Activated CD4-positive, CD25-positive, alpha-beta regulatory T cell treated with anti-CD3 and anti-CD28 coated beads, Interleukin-2, amount 50 U/mL, for 72 hours (primary cell): ENCODE measurements at places on chromosomes 4 and X.

GRCh38 chr4:2276581-2277325 lies 14.8 kb upstream of the MXD4 start:
- DNase-seq, result no peak

- DNase-seq, result no peak
Observed at GRCh38 chrX:78659955-78660354, 827 bp upstream of the RTL3 start.

- no peak for DNase-seq
Observed at GRCh38 chrX:18146954-18147353, 73.7 kb downstream of the BEND2 start.

GRCh38 chr4:182819751-182820150 lies 97.4 kb downstream of the DCTD start:
- no peak for DNase-seq

DNA sequence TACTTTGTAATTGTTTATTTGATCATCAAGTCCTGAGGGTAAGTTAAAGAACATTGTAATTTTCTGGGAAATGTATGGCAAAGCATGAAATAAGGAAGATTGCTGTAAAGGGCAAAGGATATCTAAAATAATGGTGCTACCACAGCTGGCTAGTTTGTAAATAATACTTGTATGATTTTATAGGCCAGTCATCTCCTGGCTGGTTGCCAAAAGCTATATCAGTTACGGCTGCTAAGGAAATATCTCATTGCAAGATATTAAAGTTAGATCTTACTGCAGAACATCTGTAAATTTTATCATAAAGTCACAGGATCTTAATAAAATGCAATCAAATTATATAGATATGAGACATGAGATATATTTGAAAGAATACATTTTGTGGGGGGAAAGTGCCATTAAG lies 150.8 kb upstream of the CXCL13 start:
- DNase-seq, result no peak

GRCh38 chr4:108113229-108113628 lies 55.5 kb downstream of the LEF1 start:
- no peak for DNase-seq

DNA sequence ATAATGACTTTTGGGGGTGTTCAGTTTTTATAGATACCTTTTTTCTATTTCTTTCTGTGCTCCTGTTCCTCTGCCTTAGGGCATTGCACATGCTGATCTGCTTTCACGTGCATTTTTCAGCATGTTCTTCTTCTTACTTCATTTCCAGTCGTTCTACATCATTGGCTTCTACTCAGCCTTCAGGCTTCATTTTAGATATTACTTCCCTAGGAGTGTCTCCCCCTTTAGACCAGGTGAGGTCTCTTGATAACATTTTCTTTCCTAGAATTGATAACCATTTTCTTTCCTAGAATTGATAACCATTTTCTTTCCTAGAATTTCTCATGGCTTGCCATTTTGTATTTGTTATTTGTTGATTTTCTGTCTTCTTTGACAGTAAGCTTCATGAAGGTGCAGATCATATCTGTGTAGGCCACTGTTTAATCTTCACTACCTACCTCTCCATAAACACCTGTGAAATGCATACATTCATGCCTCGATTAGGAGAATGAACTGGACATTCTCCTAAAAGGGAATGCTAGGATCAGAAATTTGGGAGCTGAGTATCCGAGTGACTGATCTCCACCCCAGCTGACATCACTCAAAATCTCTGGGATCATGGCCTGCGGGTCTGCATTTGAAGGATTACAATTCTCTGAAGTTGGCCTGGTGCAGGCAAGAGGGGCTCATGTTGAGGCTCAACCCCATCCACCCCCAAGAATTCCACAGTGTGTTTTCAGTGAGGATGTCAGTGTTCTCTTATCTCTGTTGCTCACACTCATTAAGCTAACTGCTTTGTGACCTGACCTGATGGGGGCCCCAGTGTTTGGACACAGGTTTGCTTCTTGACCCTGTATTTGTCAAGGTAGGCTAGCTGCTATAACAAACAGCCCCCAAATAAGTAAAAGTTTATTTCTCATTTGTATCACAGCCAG lies 45.7 kb downstream of the GYG2 start:
- no peak for DNase-seq

DNA sequence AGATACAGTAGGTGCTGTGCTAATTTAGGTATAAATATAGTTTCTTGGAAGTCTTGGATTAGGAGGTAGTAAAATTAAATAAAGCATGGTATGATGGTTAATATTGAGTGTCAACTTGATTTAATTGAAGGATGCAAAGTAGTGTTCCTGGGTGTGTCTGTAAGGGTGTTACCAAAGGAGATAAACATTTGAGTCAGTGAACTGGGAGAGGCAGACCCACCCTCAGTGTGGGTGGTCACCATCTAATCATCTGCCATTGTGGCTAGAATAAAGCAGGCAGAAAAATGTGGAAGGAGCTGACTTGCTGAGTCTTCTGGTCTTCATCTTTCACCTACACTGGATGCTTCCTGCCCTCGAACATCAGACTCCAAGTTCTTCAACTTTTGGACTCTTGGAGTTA lies 153.7 kb upstream of the GK2 start:
- DNase-seq, result no peak

- no peak for DNase-seq
Observed at GRCh38 chr4:59518005-59518823, 1681.9 kb upstream of the ADGRL3 start.

- DNase-seq, result no peak
Observed at GRCh38 chrX:50770702-50771101, 43.3 kb downstream of the SHROOM4 start.

- no peak for DNase-seq
Observed at GRCh38 chr4:129355516-129355915, 259.6 kb downstream of the C4orf33 start.

- DNase-seq, result no peak
Observed at GRCh38 chr4:42927946-42928345, 35.4 kb downstream of the GRXCR1 start.

- no peak for DNase-seq
Observed at GRCh38 chrX:150730719-150731118, 37.5 kb downstream of the MTMR1 start.

GRCh38 chrX:56382278-56382677 lies 150.1 kb downstream of the KLF8 start:
- no peak for DNase-seq

DNA sequence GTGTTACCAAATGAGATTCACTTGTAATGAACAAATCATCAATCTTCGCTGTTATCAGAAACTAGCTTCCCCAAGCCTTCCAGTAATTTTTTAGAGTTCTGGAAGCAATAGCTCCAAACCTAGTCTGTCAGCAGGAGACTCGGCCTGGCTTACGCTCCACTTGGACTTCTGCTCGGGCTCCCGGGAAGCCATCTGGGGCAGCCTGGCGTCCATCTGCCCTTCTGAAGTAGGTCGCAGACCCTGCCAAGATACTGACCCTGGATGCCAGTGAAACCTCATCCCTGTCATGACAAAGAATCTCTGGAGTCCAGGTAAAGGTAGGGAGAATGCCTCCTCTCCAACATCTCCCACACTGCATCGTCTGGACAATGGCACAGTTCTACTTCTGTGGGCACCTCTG lies 493.8 kb upstream of the ZFP42 start:
- DNase-seq, result no peak

GRCh38 chr4:146648461-146648783 lies 9.7 kb downstream of the POU4F2 start:
- no peak for DNase-seq

DNA sequence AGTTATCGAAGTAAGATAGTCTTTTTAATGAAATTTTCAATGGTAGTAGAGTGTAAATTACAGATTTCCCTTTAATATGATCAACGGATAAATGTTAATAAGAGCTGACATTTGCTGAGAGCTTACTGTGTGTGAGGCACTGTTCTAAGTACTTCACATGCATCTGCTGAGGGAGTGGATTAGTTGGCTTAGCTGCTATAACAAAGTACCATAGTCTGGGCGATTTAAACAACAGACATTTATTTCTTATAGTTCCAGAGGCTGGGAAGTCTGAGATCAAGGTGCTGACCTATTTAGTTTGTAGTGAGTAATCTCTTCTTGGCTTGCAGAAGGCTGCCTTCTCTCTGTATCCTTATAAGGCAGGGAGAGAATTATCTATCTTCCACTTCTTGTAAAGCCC lies 174.3 kb downstream of the CEP135 start:
- no peak for DNase-seq

DNA sequence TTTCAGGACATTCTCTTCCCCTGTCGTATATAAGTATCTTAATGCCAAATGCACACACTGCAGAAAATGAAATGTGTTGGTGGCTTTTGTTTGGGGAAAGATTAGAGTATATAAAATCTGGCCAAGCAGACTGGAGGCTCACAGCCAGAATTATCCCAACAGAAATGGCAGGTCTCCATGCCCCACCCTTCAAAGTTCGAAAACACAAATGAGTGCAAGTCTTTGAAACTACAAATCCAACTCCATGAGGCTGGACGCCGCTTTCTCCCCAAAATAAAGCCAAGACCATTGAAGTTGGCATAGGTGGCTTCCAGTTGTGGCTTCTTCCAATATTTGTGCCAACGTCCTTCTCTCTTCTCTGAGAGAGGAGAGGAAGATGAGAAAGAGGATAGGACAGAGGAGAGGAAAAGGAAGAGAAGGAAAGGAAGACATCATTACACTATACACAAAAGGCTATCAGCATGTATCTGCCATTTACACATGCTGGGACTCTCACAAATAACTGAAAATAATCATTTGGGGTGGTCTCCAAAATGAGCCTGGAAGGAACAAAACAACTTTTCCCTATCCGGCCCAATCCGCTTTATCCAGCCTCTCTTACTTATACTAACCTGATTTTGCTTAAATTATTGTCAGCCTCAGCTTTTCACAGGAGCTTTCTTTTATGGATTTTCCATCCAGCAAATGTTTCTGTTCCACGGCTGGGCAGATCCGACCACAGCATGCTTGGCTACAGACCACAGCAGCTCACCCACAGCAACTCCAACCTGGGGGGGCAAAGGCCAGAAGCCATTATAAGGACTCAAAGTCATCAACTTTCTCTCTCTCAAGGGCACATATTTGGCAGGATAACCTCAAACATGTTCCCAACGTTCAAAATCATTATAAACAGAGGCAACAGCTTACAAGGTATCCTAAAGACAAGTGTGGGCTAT lies 71.7 kb downstream of the APBB2 start:
- DNase-seq, result no peak

DNA sequence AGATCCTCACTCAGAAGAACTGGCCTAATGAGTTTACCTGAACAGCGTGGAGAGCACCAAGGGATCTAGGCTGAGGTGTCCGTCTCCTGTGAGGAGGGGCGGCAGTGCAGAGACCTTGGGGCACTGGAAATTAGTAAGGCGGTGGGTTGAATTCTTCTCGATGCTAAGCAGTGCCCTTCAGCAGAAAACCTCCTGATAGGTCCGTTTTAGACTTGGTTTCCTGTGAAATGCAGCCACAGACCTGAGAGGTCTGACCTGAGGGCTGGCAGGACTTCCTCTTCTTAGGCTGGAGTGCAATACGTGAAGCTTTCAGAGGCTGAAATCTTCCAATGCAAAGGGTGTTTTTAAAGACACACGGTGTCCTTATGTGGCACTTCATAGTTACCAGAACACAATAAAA lies at the start of gene CLNK:
Gene CLNK (minus strand): TSS at position 138 of the 400 bp plus-strand sequence. CDS start 16,899 bp downstream, outside the sequence.
- no peak for DNase-seq

DNA sequence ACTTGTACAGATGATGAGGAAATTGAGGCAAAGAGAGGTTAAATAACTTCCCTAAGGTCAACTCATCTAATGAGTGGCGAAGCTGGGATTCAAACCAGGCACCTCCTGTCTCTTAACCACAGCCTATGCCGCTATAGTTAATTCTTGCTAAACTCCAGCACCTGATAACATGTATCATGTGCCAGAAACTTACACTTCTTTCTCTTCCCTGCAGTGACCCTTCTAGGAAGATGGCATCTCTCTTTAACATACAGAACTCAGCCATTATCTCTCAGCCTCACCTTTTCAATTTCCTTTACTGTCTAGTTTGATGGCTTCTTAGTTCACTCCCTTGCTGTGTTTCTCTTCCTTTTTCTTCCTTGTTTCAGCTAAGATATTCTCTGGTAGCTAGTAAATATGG lies 2.5 kb downstream of the VBP1 start:
- DNase-seq, result no peak
